Activated T-helper 1 cell treated with anti-CD3 and anti-CD28 coated beads, Interleukin-2, amount 50 U/mL, for 16 hours (primary cell): ENCODE measurements at places on chromosomes 6 and 20.

DNA sequence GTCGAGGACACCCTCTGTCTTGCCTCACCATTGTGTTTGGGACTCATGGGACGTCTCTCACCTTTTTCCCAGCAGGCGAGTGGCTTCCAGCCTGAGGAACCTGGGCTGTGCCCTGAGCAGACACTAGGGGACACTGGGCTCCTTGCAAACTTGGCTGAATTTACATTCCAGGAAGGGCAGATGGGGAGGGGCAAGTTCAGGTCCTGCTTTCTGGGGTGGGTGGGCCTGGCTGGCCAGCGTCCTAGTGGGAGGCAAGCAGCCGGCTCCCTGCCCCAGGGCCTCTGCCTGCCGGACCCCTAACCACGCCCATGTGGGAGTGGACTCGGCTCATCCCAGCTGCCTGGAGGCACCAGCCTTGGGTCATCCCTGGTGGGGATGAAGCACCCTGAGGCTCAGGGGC lies 48.2 kb upstream of the MLN start:
- DNase-seq: no peak

DNA sequence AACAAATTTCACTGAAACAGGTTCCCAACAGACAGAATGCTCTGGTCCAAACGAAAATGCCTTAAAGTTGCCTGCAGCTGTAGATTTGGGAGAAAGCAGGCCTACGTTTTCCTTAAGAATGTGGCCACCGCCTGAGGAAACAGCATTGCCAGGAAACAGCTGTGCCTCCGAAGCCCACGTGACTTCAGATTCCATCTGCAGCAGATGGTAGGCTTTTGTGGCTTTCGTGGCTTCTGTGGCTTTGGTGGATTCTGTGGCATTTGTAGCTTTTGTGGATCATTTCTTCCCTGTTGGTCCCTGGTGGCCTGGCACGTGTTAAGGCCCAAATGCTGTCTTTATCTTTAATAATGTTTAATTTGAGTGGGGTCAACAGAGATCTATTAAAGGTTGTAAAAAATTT lies 222.9 kb downstream of the TTLL2 start:
- DNase-seq: no peak

GRCh38 chr6:12935637-12936036 lies 219.1 kb downstream of the PHACTR1 start:
- no peak for DNase-seq

- no peak for DNase-seq
These were observed 363.4 kb upstream of the JARID2 start for GRCh38 chr6:14882394-14883026.

DNA sequence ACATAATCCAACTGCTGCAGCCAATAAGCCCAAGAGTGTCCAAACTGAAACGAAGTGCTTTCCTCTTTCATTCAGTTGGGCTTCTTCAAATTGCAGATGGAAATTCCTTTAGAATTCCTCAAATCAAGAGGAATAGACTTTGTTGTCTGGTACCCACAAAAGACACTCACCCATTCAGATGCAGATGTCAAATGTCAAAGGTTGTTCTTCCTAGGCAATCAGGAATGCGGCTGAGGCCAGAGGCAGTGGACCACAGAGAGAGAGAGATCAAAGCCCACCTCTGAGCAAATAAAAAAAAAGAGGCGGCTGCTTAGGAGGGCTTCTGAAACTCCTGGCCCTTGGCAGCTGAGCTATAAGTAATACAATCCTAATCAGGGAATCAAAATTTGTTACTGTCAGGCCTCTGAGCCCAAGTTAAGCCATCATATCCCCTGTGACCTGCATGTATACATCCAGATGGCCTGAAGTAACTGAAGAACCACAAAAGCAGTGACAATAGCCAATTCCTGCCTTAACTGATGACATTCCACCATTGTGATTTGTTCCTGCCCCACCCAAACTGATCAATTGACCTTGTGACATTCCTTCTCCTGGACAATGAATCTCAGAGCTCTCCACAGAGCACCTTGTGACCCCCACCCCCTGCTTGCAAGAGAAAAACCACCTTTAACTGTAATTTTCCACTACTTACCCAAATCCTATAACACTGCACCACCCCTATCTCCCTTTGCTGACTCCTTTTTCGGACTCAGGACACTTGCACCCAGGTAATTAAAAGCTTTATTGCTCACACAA lies 303.0 kb upstream of the GJE1 start:
- DNase-seq: no peak

GRCh38 chr6:37284781-37285180 lies 26.8 kb upstream of the TMEM217 start:
- no peak for DNase-seq

DNA sequence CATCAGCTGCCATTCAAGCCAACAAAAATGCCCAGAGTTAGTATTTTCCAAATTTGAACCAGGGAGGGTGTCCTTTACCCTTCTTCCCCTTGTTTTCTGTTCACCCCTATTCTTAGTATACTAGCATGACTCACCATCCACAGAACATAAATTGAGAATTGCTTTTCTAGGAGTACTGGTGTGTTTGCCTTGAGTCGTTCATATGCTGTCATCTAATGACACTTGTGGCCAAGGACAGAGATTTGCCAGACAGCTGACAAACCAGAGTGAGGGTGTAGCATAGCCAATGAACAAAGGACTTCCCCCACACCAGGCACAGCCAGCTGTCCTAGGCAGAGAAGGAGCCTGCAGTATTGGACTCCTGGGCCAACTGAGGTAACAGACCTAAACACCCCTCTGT lies 62.2 kb downstream of the FILIP1 start:
- DNase-seq: no peak

DNA sequence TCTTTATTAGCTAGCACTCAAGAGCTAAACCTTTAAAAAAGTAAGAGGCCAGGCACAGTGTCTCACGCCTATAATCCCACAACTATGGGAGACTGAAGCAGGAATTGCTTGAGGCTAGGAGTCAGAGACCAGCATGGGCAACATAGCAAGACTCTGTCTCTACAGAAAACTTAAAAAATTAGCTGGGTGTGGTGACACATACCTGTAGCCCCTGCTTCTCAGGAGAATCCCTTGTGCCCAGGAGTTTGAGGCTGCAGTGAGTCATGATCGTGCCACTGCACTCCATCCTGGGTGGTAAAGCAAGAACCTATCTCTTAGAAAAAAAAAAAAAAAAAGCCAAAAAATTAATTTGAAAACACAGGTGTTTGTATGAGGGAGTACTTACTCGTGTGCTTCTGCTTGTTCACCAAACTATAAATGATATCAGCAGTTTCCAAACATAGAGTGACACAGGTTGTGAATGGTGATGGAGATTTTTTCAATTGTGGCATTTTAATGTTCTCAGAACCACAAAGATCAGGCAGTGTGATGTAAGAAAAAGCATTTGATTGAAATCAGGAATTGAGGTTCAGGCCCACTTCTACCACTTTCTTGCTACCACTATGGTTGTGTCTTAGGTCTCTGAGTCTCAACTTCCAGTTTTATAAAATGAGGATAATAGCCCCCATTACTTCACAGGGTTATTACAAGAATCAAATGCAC lies 104.9 kb downstream of the FOXO3 start:
- no peak for DNase-seq

- DNase-seq: no peak
These were observed at the start of gene HLA-DRB1 for GRCh38 chr6:32589596-32590449. TSS of gene HLA-DRB1 (minus strand) at chr6:32589848. CDS start at chr6:32589742, 106 bp downstream.

DNA sequence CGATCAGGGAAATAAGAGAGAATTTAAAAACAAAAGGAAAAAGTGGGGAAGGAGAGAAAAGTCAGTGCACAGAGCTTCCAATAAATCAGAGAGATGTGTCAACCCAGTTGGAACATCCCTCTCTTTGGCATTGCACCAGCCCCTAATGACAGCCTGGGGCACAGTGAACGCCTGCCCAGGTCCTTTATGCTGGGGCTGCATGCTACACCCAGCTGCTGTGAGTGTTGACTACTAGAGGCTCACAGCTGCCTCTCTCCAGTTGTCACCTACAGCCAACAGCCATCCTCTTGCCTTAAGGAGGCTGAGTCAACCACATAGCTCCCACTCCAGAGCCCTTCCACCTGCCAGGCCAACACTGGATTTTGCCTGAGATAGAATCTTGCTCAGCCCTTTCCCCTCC lies 19.0 kb downstream of the OR2H2 start:
- no peak for DNase-seq

GRCh38 chr20:37504404-37505096 lies 16.5 kb upstream of the NNAT start:
- no peak for DNase-seq

DNA sequence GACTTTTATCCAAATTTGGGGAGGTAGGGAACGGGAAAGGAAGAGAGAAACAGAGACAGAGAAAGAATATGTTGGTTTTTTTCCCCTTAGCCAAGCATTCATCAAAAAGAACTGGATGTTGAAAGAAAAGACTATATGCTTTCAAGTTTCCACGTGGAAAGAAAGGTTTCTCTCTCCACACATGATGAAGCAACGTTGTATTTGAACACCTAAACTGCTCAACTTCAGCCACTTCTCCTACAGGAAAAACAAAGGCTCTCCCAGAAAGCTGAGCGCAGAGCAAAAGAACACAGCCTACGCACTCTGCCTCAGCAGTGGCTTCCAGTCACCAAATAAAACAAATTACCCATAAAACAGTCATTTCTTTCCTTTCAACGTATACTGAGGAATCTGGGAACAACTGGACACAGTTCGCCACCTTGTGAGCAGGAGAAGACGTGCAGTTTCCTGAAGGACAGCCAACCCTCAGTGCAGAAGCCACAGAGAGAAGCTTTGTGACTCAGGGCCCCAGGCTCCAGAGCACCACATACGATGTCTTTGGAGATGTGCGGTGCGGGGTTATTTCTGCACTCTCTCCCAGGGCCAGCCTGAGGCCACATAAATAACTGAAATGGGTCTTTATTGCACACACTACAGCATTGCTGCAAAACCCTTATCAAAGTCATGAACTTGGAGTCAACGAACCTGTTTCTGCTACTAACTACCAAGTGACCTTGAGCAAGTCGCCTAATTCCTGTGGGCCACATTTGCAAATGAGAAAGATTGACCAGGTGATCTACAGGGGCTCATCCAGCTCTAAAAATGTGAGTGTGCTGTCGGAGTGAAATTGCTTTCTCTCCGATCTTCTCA lies 10.1 kb downstream of the IL17F start:
- no peak for DNase-seq

- DNase-seq: no peak
These were observed 236.0 kb upstream of the JAG1 start for GRCh38 chr20:10909803-10910202.

DNA sequence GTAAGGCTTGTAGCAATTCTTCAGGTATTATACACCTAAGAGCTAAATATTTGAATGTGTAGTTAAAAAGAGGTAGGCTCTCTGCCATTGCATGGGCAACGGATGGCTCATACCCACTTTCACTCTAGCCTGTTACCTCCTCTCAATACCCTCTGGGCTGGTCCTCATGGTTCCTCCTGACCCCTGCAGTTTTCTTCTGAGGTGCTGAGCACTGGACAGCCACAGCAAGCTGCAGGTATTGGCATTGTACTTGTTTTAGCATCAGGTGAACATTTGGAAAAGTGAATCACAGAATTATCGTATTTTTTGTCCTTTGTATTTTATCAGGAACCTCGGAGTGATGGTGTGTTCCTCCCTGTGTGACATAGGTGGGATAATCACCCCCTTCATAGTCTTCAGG lies 32.9 kb downstream of the SLC22A1 start:
- no peak for DNase-seq

- DNase-seq: no peak
These were observed 18.5 kb downstream of the PKIB start for GRCh38 chr6:122628714-122629113.

GRCh38 chr20:35192118-35192872 lies 20.4 kb downstream of the PROCR start:
- DNase-seq: no peak

- no peak for DNase-seq
These were observed 19.9 kb downstream of the PLN start for GRCh38 chr6:118567974-118568373.

- no peak for DNase-seq
These were observed 26.8 kb upstream of the MMP24 start for GRCh38 chr20:35199740-35200139.

DNA sequence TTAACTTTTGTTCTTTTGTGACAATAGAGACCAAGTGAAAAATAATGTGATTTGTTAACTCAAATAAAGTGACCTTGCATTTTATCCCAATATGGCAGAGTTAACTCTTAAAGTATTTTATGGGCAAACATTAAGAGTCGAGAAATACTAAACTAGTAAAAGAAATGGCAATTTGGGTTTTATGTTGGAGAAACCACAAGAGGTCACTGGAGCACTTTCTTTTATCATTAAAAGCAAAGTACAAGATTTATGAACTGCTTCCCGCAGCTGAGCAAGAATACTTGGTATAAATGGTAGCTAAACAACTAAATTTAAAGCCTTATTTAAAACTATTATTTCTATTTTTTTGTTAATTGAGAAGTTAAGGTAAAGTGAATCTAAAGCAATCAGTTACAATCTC lies 33.5 kb upstream of the MCM9 start:
- DNase-seq: no peak

DNA sequence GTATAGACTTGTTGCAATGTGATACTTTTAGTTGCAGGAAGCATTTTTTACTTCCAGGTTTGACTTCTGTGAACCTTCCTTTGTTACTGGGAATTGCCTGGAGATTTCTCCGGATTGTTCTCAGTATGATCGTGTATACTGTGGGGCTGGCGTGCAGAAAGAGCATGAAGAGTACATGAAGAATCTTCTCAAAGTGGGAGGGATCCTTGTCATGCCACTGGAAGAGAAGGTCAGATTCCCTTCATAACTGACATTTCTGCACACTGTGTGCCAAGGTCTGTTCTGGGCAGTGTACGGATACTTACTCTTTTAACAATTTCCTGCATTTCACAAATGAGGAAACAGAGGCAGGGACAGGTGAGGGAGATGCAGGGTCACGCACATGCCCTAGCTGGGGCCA lies 9.7 kb downstream of the PCMTD2 start:
- no peak for DNase-seq

DNA sequence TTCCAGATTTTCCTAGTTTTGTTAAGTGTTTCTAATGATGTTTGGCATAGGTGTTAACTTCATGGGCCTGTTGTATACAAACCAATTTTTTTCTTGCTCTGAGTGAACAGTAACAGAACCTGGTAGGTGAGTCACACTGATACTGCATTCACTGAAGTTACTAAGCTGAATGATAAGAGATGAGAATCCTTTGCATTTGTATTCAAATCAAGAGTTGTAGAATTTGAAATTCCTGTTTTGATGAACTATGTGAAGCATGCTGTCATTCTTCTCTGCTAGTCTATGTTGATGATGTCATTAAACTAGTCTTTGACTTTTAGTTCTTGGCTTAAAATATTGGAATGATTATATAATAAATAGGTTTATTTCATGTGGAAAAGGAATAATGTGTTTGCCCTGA lies 37.9 kb downstream of the PTPRA start:
- DNase-seq: no peak
